Kidney (tissue), 22 donors: ENCODE measurements at places on chromosomes 7 and 10. TPM values are rescaled to one million over a fixed set of nuclear protein-coding genes. Genes with fewer than 3 reads are reported as not detected.
A peak's percentile ranks its signal among the peaks of the same experiment; 100 is the strongest.

GRCh38 chr7:139431010-139431409 lies 52.5 kb downstream of the KLRG2 start:
- DNase-seq = peak; percentile 16

DNA sequence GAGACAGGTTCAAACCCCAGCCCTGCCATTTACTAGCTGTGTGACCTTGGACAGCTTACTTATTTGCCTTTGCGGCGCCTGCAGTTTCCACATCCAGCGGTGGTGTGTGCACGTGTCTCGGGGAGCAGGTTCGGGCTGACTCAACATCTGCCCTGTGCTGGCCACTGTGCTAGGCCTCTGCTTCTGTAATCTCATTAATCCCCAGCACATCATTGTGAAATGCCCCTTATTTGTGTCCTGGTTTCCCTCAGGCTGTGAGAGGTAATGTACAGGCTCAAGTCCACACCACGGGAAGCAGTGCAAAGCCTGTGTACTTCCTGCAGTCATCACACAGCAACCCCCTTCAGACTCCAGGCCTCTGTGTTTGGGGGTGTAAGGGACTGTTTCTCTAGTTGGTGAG lies 285.7 kb downstream of the RPS24 start:
- DNase-seq = no peak

- peak; percentile 62 for DNase-seq
Measured at GRCh38 chr10:77609781-77610272, 27.8 kb downstream of the KCNMA1 start.

GRCh38 chr7:99008921-99009530 lies 130.7 kb downstream of the TRRAP start:
- DNase-seq = no peak

GRCh38 chr10:128300290-128300824 lies 174.1 kb upstream of the MKI67 start:
- DNase-seq = no peak

- DNase-seq = no peak
Measured at GRCh38 chr10:21668831-21669230, 134.8 kb downstream of the MLLT10 start.

- DNase-seq = peak; percentile 55
Measured at GRCh38 chr10:119896937-119897770, 4.6 kb downstream of the SEC23IP start.

DNA sequence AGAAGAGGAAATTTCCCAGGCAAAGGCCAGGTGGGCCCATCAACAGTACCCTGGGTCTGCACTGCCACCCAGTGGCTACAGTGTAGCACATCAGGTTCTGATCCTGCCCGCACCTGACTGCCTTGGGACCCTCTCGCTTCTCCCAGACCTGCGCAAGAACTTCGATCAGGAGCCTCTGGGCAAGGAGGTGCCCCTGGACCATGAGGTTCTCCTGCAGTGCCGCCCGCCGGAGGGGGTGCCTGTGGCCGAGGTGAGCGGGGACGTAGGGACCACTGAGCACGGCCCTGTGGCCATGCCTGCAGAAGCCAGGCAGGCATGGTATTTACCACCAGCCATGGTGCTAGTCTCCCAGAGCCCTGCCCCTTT lies 33.9 kb upstream of the SLC29A3 start:
- no peak for DNase-seq

Gene CCL24
- not detected for total RNA-seq

Gene ACSL5
- 21.8 TPM for total RNA-seq

- DNase-seq = no peak
Measured at GRCh38 chr10:88608780-88609179, 22.2 kb downstream of the LIPJ start.

DNA sequence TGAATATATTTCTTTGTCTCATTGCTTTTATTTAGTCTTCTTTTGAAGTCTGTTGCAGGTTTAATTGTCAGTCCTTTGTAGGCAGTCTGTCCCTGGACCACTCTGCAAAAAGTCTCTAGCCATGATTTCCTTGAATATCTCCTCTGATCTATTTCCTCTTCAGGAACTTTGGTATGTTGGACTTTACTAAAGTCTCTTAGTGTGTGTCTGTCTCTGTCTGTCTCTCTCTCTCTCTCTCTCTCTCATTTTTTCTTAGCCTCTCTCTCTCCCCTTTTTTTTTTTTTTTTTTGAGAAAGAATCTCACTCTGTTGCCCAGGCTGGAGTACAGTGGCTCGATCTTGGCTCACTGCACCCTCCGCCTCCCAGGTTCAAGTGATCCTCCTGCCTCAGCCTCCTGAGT lies 57.5 kb downstream of the ADD3 start:
- no peak for DNase-seq

- DNase-seq = no peak
Measured at GRCh38 chr10:47401874-47402640, 18.0 kb upstream of the ZNF488 start.

Gene TMEM176B
- total RNA-seq = 345 TPM

- no peak for DNase-seq
Measured at GRCh38 chr10:33813415-33813814, 478.9 kb upstream of the NRP1 start.

- peak; percentile 81 for DNase-seq
Measured at GRCh38 chr10:87861566-87861952, 1.8 kb downstream of the KLLN start.

GRCh38 chr10:130631142-130632096 lies 495.2 kb downstream of the GLRX3 start:
- DNase-seq = peak; percentile 61

Gene POLR2J2
- 10.5 TPM for total RNA-seq

Gene TMEM178B
- total RNA-seq = 20.0 TPM

DNA sequence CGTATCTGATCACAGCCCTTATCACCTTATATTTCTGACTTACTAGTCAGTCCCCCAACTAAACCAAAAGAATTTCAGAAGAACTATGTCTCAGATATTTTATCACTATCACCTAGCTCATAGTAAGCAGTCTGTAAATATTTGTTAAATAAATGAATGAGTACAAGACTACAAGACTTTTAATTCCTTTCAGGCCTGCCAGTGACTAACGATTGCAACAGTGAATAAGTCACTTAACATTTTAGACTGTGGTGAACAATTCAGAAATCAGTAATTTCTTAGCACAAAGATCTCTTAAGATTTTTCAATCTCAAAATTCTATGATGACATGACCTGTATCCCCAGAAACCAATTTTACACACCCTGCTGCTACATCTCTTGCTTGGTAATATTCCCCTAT lies 162.2 kb downstream of the IMMP2L start:
- DNase-seq = no peak

DNA sequence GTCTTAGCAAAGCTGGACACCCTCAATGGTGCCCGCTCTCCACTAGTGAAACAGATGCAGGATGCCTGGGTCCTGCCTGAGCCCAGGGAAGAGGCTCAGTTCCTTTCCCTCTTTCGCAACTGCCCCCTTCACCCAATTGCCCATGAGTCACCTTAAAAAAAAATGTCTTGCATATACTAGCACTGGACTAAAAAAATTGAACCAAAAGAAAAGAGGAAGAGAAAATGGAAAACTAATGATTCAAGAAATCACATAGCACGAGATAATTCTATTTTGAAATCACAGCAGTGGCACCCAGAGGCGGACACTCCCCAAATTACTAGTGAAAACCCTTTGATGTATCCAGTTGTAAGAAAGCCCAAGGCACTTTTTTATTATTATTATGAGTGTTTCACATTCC lies 972.5 kb downstream of the LRMDA start:
- DNase-seq = no peak

DNA sequence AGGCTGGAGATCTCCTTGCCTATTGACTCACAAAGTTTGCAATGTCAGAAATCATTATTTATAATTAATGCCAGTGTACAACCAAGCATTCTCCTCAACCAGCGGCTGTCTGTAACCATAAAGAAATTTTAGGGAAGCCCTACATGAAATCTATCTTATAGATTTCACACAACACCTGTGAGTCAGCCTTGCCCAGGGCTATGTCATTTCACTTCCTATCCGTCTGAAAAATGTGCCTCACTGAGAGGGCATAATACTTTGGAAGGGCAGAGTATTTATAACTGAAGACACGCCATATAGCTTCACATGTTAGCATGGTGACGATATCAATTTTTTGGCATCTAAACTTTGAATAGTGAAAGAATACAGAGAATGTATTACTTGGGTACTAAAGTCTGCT lies 296.6 kb upstream of the ETV1 start:
- DNase-seq = no peak

- peak; percentile 84 for DNase-seq
Measured at GRCh38 chr10:71963351-71964097, 671 bp upstream of the CHST3 start.

DNA sequence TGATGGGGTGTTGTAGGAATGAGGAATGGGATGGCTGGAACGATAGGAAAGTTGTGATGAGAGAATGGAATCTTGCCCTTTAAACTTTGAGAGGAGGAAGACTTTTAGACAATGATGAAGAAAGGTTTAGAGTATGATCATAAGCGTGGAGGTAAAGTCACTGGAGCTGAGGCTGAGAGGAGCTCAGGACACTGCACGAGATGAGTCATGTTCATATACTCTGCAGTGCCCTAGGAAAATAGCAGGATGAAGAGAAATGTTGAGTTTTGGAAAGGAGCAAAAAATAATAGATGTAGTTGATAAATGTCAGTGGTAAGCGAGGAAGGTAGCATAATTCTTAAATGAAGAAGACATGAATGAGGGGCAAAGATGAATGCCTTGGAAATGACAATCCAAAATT lies 28.3 kb upstream of the CUL1 start:
- no peak for DNase-seq

Gene SUN3
- total RNA-seq = 0.54 TPM

DNA sequence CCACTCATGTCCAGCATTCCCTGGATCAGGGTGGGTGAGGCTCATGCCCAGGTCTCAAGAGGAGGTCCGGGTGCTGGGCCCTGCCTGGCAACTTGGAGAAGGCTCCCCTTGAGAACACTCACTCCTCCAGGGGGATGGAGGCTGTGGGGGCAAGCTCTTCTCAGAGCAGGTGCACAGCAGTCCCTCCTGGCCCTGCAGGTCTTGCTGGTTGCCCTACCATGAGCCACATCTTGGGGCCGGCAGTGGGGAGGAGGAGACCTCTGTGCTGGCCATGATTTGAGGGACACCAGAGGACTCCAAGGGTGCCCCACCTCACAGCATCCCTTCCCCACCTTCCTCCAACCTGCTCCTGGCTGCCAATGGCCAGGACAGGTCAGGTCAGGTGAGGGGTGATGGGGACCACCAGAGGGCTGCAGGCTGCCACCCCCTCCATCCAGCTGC lies 87.4 kb upstream of the RET start:
- DNase-seq = peak; percentile 39

Gene GAD2
- not detected for total RNA-seq

GRCh38 chr7:101241015-101241363 lies 3.4 kb upstream of the CLDN15 start:
- DNase-seq = no peak

- no peak for DNase-seq
Measured at GRCh38 chr7:136640977-136641376, 227.5 kb upstream of the CHRM2 start.
